ENCODE measurements at places on chromosomes 11 and 22.
A peak's percentile ranks its signal among the peaks of the same experiment; 100 is the strongest.

GRCh38 chr22:22703715-22704114 is 59.3 kb downstream of the GGTLC2 start:
- no peak for DNase-seq

DNA sequence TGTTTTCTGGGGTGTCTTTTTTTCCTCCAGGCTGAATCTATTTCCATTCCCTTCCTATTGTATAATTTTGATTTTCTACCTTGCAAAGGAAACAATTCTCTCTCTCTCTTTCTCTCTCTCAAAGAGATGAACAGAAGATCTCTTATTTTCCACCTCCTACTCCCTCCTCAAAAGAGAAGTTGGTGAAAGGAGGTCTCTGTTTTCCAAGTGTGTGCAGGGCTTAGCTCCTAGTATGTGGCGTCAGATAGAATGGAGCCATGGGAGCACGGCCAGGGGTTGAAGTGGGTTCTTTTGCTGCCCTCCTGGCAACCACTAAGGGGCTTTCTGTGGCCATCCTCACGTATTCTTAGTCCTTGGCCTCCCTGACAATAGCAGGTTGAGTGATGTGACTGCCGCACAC is 480 bp downstream of the TRIM34 start:
- no peak for DNase-seq

DNA sequence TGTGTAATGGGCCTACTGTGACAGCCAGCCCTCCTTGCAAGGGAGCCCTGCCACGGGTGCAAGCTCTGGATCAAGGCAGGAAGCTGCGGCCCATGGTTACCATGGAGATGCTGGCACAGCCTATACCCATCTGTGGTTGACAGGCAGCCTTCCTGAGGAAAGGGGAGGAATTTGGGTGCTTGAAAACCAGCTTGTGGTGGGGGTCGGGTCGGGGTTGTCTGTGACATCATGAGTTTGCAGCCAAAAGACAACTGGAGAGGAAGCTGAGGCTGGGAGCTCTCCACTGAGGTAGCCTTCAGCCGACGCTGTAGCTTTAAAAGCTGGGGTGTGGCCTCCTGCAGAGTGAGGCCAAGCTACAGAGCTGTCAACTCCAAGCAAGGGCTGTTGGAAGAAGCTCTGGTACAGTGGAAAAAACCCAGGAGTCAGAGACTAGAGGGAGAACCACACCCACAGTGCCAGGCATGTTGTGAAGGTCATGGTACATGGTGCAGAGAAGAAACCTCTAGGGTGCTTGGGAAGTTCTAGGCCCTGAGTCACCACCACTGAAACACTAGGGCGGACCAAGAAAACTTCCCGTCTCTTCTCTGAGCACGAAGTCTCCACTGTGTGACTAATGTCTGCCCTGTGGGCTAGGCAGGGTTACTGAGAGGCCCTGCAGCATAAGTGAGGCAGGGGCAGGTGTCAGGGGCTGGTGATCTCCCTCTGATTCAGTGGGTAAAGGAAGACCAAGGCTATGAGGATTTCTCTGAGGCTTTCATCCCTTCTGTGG is 10.8 kb upstream of the LDHA start:
- peak; percentile 94 for DNase-seq

DNA sequence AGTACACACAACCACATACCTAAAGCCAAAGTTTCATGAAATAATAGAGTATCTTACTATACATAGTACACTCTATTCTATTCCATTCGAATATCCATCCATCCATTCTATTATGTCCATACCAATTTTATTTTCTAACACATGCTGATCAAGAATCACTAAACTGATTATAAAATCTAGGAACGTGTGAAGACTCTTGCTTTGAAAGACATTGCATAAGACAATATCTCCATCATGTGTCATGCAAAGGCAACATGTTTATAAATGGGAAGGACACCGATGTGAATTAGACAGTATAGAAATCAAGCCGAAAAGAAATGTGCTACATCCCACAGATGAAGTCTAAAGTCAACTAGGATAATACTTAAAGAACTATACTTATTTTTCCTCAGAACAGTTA is 1561.5 kb upstream of the TENM4 start:
- DNase-seq = no peak

DNA sequence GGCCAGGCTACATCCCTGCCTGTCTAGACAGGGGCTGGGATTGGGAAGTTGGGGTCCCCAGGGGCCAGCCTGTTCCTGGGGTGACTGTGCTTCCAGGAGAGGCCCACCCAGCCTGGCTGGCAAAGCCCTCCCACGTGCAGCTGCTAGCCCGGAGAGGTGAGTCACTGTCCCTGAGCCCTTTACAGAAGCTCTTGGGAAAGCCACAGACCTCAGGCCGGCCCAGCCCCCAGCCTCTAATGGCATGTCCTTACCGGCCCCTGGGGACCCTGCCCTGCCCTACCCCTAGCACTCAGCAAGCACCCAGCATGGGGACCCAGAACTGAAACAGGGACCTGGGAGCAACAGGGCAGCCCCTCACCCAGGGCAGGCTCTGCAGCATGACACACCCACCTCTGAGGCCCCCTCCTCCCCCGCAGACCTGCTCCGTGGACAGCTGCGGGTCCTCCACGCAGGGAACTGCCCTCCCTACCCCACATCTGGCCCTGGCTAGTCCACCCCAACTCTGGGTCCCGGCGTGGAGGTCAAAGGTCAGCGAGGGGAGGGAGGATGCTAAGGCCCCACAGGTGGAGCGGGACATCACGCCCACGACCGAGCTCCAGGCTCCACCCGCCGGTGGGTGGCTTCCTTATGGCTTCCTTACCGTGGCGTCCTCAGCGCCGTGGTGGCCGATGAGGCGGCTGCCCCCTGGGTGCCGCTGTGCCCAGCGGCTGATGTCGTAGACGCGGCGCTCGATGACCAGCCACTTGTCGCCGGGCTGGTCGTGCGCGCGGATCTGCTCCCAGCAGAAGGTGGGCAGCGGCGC is 615 bp downstream of the FADS3 start:
- DNase-seq = peak; percentile 66

DNA sequence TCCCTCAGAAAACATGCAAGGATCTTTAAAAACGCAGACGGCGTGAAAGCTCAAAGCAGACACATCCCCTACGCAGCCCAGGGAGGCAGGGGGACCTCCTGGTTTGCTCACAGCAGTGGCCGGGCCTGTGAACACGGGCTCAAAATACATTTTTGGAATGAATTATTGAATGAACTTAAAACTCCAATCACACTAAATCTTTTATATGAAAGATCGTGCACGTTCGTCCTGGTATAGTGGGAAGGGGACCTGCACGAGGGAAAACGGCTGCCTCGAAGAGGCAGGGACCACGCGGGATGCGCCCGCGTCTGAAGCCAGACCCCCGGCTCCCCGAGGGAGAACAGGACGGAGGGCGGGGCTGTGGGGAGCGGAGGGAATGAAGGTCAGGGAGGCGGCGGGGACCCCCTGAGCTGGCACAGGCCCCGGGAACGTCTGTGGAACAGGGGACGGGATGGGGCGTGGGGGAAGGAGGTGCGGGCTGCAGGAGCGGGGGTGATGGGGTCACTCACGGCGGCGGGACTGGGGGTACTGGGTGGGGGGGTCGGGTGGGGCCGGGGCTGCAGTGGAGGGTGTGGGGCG is 1.3 kb upstream of the PANX2 start:
- no peak for DNase-seq

DNA sequence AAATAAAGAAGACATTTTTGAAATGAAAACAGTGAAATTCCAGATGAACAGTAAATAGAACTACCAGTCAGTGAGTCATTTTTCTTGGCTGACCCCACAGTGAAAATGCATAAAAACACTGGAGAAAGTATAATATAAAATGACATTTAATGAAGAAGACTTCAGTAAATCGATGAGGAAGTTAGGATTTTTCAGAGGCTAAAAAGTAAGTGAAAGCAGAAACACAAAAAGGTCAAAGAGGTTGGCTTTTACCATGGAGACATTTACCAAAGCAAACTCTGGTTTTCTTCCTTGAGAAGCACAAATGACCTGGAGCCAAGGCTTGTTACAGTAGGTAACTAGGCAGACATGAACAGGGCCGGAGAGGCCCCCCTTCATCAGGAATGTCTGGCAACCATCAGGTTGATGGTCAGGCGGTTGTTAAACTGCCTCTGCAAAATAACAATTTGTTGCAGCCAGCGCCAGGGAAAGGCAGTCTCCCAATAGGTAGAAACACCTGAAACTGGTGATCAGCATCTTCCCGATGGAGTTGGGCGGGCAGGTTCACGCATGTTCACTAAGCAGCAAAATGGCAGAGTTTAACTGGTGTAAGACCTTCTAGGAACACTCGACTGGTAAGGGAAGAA is 16.7 kb upstream of the TMEM123 start:
- DNase-seq = no peak

DNA sequence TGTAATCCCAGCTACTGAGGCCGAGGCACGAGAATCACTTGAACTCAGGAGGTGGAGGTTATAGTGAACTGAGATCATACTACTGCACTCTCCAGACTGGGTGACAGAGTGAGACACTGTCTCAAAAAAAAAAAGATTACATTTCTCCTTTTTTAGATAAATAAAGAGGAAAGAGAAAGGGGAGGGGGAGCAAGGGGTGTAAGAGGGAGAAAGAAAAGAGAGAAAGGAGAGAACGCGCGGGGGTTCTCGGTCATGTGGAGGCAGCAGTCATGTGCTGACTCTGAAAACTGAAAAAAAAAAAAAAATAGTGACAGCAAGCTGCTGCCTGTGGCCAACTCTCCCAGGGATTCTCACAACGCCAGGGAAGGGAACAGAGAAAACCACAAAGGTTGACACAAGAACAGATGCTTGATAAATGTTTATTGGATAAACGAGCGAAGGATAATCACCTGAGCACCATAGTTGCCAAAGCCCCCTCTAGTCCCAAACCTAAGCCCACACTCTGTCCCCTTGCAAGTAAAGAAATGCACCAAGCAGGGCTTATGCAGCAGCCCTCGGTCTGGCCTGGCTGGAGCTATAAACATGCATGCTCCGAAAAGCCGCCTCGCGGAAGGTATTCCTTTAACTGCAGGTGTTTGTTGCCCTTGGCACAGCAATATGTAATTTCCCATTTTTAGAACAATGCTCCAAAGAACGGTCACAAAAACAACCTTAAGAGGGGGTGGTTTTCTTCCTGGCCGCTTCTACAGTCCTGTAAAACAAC is 14.5 kb downstream of the SCGB1A1 start:
- no peak for DNase-seq

DNA sequence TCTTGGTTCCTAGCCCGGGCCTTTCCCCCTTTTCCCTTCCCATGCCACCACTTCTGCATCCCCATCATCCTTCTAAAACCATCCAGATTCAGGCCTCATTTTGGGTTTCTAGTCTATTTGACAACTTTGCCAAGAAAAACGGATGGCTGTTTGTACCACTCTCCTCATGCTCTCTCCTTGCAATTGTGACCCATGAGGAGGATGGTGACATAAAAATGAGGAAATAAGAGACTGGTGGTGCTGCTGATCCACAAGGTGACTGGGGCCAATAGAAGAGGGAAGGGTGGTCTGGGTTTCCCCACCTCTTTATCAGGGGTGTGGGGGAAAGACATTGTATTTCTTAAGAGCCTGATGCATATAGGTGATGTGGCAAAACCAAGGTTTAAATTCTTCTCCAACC is 1.0 kb downstream of the MS4A4A start:
- DNase-seq = no peak

DNA sequence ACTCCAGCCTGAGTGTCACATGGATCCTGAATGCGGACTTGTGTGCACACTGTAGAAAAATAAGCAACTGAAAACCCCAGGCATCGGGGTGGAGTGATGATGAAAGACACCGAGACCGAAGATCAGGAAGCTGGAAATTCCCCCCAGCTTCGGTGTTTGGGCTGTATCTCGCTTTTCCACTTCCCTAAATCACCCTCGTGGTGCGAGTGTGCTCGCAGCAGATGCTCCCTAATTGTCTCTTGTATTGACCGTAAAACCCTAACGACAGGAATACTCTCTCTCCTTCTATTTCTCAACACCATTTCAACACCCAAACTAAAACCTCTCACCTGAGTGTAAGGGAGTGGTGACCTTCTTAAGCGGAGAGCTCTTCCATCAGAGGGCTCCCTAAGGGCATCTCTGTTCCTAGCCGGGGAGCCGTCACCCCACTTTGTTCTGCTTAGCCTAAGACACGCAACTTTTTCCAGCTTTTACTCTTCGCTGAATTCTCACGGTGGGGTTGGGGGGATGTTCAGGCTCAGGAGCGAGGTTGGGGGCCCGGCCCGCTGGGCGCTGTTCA is 635 bp upstream of the GRK3 start:
- DNase-seq = no peak

- no peak for DNase-seq
These were observed 12.9 kb upstream of the CD3E start for GRCh38 chr11:118291477-118292135.

GRCh38 chr11:80085563-80085962 is 644.7 kb upstream of the TENM4 start:
- no peak for DNase-seq

- peak; percentile 91 for DNase-seq
These were observed 226.7 kb upstream of the NARS2 start for GRCh38 chr11:78801161-78801884.

Data from H4 (cell line).